ENCODE measurements at places on chromosomes 2 and 18.

DNA sequence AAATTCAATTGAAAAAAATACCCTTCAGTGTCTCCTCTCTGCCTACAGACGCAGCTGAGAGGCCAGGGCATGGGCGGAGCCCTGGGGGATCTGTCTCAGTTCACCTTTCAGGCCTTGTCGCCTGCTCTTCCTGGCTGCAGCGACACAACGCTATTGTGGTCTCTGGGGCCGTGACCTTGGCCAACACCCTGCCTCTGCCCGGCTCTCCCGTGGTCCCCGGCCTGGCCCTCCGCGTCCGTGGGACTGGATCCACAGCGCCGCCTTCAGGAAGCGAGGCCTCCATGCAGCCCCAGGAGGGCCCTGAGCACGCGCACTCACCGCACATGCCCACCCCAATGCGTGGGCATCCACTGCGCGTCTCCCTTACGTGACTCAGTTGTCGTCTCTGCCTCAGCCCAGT is 81.1 kb downstream of the MRPS9 start:
- DNase-seq = peak; percentile 38

GRCh38 chr2:238108423-238109183 is 8.5 kb downstream of the ESPNL start:
- DNase-seq = no peak

GRCh38 chr18:48914581-48915251 is 36.0 kb downstream of the SMAD7 start:
- no peak for DNase-seq

DNA sequence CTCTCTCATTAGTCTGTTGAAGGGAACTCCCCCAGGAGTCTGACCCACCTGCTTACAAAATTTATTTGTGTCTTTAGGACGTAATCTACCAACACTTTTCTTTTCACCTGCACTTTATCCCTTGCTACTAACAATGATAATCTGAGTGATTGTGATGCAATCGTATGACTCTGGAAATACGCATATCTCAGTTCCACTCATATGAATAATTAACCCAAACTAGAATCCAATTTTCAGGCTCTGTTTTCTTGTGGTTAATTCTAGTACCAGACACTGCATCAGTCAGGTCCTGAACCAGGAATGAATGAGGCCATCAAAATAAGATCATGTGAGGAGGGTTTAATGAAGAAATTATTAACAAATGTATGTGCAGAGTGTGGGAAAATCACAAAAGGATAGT is 158.4 kb upstream of the SRD5A2 start:
- no peak for DNase-seq

DNA sequence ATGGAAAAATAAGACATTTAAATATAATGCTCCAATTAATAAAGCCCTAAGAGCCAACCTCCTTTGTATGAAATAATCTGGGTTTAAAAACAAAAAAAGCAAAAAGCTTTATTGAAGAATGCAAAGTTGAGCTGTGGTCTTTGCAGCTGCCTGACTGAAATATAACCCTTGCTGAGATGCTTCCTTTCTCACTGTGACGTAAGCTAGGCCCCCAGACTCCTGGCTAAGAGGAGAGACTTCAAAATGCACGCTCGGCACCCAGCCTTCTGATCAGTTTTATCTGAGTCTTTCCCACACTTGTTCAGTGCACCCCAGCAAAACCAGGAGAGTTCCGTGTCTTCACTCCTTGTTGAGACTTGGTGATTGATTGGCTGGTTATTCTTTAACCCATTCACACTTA is 115.3 kb downstream of the BCL11A start:
- no peak for DNase-seq

DNA sequence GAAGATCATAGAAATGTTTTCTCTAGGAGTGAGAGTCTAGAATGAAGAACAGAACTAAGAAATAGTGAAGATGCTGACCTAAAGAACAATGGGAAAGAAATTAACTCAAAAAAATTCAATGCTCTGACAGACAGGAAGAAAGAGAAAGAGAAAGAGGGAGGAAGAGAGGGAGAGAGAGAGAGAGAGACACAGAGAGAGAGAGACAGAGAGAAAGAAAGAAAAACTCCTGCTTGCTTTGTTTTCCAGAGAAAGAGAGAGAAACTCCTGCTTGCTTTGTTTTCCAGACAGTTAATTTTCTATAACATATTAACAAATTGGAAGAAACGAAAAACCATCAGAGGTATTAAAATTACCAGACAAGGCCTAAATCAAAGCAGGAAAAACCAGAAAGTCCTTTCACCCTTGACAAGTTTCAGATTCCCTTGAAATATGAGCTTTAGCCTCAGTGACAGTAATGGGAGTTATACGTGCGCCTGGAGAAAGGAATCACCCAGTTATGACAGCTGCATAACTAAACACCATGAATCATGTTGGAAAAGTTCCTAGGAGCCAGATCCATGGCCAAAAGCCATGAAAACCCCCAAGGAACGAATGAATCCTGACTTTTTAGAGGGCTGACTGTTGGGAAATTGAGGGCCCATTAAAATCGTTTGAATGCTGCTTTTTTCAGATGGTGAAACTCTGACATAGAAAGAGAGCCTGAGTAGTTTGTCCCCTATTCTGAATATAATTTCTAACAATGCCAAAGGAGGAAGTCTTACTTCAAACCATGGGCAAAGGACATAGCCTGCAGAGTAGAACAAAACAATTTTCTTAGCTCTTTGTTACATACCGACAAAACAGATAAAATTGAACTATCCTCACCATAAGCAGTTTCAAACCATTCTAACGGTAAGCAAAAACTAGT is 228.6 kb upstream of the CHST9 start:
- DNase-seq = peak; percentile 56

GRCh38 chr2:178143481-178143880 is 31.2 kb downstream of the RBM45 start:
- no peak for DNase-seq

GRCh38 chr2:113842919-113843736 is 46.8 kb upstream of the ACTR3 start:
- peak; percentile 79 for DNase-seq

DNA sequence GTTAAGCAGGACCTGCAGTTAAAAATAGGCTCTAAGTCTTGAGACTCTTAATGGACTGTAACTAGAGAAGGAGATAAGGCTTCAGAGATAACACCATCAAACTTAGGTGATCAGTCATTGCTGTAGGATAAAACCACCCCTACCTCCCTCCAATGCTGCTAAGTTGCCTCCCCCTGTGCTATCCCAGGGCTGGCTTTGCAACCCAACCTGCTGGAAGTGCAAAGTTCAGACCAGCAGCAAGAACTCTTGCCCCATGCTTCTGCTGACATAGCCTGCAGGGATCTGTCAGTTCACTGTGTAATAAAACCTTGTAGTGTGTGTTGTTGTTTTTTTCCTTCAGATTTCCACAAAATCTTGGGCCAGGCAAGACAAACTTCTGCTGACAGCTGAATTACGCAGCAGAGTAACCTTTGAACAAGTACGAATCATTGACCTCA is 57.4 kb upstream of the EPB41L3 start:
- no peak for DNase-seq

DNA sequence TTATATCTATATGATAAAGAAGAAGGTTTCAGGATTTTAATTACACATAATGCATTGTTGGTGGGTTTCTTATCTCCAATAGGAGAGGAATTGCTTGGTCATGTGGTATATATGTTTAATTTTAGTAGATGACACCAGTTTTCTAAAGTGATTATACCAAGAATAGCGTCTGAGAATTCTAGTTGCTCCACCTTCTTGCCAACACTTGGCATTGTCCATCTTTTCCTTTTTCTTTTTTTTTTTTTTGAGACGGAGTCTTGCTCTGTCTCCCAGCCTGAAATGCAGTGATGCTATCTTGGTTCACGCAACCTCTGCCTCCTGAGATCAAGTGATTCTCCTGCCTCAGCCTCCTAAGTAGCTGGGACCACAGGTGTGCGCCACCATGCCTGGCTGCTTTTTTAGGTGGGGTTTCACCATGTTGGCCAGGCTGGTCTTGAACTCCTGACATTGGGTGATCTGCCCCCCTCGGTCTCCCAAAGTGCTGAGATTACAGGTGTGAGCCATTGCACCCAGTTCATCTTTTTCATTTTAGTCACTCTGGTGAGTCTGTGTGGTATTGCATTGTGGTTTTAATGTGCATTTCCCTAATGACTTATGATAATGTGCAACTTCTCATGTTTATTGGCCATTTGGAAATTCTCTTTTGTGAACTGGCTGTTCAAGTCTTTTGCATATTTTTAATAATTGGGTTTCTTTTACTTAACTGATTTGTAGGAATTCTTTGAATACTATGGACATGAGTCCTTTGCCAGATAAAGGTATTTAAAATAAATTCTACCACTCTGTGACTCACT is 37.3 kb upstream of the ZNF512 start:
- DNase-seq = no peak

GRCh38 chr18:74506448-74507084 is 10.4 kb downstream of the CNDP2 start:
- no peak for DNase-seq

DNA sequence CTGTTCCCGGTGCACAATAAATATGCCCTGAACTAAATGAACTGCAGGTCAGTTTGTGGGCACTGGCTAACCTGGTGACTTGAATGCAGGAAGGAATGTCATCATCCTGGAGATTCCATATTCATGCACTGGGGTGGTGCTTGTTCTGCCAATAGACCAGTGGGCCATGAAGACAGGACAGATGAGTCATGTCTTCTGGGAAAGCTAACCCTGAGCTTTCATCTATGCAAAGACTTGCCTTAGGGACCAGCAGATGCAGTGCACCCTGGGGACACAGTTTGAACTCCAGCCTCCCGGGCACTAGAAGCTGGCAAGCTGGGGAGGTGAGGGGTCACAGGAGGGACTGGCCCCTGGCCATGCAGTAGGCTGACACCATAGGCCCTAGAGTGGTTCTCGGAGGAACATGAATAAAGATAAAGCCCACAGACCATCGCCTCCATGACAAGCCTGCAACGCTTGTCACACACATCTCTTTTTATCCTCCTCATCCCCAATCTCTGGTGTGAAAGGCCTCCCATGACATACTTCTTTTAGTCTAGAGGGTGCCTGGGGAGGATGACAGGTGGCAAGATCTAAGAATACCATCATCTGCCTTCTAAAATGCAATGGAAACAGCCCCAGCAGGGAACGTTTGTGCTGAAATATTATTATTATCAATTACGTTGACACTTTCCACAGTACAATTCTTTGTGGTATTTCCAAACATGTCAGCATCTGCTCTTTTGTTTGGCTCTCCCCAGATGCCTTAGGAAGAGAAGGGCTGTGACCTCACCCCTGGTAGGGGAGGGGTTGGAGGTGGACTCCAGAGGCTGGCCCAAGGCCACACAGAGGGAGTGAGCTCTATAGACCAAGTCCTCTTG is 267.4 kb upstream of the RAB6C start:
- peak; percentile 1 for DNase-seq

DNA sequence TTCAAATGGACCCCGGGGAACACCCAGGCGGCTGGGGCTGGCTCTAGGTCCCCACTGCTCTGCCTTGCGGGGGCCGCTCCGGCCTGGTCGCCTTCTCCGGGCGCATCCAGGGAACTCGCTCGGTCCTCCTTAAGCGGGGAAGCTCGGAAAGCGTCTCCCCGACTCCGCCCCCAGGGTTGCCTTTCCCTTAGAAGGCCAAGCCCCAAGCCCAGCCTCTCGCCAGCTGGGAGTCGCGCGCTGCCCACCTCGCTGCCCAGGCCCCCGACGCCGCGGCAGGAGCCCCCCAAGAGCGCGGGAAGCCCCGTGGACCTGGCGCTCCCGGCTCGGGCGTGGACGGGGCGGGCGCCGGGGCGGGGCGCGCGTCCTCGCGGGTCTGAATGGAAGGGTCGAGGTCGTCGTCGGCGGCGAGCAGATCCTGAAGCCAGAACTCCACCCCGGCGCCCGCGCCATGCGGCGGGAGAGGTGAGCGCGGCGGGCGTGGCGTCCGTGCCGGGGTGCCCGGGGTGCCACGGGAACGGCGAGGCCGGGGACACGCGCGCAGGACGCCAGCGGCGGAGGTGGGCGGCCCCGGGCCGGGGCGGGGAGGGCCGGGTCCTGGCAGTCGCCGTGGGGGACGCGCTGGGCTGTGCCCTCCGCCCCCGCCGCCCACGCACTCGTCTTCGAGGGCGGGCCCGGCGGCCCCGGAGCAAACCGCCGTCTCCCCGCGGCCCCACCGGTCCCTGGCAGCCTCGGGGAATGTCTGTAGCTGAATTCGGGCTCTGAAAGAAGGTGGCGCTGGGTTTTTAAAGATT is at the start of gene BOK:
Gene BOK, plus strand, starts transcription at position 214 of the 791 bp plus-strand sequence. CDS start 739 bp downstream, outside the sequence.
- DNase-seq = peak; percentile 92

GRCh38 chr2:55428258-55428657 is 8.6 kb upstream of the CCDC88A start:
- DNase-seq = no peak

DNA sequence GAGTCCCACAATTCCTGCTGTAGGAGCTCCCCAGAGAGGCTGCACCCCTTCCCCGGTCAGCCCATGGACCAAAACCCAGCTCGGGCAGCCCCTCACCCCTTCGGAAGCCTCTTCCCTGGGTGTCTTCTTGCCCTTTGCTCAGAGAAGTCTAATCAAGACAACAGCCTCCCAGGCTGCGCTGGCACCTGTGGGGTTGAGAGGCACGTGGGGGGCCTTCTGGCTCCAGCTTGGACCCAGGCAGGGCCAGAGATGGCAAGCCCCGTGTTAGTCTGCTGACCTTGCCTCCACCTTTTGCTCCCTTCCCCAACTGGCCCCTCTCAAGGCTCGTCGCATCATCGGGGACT is 10.4 kb downstream of the SLC4A3 start:
- DNase-seq = no peak

DNA sequence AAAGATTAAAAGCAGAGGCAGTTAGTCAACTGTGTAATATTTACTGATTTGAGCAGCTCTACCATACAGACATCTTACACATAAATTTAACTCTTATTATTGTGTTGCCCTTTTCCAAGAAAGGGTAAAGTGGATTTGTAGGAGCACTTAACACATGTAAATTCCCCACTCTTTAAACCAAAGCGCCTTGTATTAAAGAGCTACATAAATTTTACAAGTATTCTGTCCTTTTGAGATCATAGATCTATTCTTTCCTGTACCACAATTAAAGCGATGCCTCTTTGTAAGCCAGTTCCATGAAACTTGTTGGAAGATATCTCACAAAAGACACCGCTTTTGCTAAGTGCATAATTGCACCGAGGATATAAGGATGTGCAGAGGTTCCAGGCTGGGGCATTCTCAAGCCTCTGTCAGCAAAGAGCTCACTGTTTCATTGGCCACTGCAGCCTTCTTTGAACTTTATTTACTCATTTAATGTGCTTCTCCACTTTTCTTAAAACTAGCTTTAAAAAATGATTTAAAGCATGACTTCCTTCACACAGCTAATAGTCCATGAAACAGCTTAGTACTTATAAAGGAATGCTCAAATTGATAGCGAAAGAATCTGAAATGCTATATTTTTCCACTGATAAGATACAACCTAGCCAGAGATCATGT is 520.0 kb upstream of the TCF4 start:
- no peak for DNase-seq

GRCh38 chr2:120934574-120935338 is 199.1 kb downstream of the GLI2 start:
- DNase-seq = peak; percentile 91

GRCh38 chr2:46180189-46180588 is 117.0 kb upstream of the EPAS1 start:
- DNase-seq = no peak

- no peak for DNase-seq
Observed at GRCh38 chr2:9769171-9770005, 73.9 kb upstream of the TAF1B start.

GRCh38 chr2:218074031-218074430 is 5.0 kb downstream of the RUFY4 start:
- DNase-seq = no peak
